T-helper 2 cell treated with Interferon-gamma antibody and Interleukin-4, amounts not matched to agents 5 μg/mL and 100 μg/mL, for 36 hours (primary cell): ENCODE measurements at places on chromosomes 12 and 14.

DNA sequence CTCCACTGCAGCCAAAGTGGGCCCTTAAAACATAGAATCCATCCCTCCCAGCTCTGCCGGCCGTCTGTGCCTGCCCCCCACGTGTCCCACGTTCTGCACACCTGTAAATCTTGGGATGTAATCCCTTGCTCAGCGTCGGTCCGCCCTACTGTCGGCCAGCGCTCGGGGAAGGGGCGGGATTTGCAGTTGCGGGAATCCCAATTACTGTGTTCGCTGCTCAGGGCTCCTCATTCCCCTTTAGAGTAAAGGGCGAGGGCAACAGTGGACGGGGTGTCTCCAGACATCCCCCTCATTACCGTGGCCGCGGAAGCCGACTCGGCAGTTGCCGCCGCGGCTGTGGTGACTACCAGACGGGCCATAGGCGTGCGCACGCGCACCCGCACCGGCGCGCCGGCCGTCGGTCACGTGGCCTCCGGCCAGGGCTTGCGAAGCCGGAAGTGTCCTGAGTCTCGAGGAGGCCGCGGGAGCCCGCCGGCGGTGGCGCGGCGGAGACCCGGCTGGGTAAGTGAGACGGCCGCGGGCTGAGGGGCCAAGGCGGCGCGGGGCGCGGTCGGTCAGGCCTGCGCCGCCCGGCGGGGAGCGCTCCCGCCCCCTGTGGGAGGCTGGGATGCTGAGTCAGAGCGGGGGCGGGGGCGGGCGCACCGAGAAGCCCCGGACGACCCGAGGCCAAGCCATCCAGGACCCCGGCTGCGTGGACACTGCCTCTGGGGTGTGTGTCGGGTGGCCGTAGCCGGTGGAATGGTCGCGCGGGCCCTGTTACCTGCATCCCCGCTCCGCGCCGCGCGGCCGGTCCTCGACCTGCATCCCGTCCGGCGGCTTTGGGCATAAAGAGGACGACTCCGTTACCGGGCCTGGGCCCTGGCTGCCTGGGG, at the start of gene TBK1:
Gene TBK1, plus strand, starts transcription at position 434 of the 872 bp plus-strand sequence. CDS start 3,751 bp downstream, outside the sequence.
- peak; percentile 84 for DNase-seq

DNA sequence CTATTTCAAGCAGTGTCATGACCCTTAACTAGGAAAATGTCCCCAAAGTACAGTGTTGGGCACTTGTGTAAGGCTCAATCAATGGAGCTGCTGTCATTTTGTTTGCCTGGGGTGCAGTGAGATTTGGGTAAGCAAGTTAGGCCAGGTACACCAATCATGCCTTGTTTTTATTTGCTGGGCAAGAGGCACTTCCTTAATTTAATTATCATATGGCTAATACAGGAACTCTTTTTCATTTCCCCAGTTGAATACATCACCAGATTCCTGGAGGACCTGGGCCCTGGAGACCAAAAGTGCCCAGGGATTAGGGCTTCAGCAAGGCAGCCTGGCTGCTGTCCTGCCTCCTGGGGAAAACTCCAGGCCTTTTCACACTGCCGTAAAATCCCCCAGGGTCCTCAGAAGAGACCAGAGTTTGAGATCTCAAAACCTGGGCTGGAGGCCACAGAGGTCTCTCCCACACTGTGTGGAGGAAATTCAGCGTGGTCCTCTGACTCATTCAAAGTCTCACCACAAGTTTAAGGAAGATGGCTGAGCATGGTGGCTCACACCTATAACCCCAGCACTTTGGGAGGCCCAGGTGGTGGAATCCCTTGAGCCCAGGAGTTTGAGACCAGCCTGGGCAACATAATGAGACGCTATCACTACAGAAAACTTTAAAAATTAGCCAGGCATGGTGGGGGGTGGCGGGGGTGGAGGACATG, 28.4 kb upstream of the FOXN3 start:
- DNase-seq: peak; percentile 58

GRCh38 chr14:25884657-25885056, 713.2 kb downstream of the NOVA1 start:
- DNase-seq: no peak

DNA sequence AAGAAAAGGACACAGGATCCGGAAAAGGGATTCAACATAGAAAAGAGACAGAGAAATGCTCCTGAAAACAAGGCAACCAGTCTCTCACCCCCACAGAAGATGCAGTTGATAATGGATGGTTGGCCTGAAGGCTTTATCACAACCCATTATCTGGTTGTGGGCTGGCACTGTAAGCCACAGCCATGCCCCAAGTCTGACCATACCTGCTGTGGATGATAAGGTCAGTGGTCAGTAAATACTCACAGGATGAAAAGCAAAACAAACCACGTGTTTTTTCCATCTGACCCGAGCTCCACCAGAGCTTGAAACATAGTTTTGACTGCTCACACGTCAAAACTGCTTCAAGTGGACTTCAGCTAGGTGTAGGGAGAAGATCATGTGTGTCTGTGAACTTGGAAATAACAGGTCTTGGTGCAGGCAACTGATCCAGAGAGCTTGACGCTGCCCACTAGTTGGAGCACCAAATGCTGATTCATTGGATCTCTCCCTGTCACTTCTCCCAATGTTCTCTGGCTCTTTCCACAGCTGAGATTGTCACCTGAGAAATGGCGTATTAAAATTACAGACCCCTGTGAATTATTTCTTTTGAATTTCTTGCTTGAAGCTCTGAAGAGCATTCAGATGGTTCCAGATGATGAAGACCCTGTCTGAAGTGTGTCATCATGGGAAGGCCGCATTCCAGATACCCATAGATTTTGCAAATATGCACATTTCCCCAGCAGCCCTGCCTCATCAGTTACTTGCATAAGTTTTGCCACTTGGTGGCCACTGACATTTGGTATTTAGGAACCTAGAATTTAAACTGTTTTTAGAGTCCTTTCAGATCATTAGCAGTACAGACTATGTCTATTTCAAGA, 8.5 kb downstream of the TMEM233 start:
- no peak for DNase-seq

DNA sequence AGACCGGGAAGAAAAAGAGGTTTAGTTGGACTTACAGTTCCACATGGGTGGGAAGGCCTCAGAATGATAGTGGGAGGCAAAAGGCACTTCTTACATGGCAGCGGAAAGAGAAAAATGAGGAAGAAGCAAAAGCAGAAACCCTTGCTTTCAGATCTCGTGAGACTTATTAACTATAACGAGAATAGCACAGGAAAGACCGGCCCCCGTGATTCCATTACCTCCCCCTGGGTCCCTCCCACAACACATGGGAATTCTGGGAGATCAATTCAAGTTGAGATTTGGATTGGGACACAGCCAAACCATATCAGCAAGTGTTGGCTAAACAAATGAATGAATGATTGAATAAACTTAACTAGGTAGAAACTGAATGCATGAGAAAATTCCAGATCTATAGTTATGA, 85.3 kb upstream of the PARP11 start:
- no peak for DNase-seq

DNA sequence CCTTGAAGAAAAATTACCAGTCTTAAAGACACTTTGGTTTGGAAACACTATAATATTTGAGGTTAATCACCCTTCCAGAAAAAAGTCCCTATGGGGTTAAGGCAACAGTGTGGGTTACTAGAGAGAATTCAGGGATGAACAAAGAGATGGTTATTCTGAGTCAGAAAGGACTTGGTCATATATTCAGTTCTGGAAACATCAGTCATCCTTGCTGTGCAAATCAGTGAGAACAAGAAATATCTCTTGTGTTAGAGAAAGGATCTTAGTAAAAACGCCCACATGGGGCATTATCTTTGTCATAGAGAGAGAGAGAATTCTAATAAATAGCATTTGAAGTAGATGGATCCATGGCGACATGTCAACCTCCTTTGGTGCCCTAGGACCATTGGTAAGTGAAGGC, 59.4 kb upstream of the E2F7 start:
- DNase-seq: no peak

DNA sequence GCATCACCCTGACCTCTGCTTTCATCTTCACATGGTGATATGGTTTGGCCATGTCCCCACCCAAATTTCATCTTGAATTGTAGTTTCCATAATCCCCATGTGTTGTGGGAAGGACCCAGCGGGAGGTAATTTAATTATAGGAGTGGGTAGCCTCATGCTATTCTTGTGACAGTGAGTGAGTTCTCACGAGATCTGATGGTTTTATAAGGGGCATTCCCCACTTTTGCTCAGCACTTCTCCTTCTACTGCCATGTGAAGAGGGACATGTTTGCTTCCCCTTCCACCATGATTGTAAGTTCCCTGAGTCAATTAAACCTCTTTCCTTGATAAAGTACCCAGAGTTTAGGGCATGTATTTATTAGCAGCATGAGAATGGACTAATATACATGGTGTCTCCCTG, 38.2 kb downstream of the TMBIM6 start:
- DNase-seq: no peak

- DNase-seq: no peak
Measured at GRCh38 chr12:25469368-25469767, 83.7 kb downstream of the LMNTD1 start.

GRCh38 chr12:31702047-31702446, 26.8 kb downstream of the AMN1 start:
- DNase-seq: no peak

DNA sequence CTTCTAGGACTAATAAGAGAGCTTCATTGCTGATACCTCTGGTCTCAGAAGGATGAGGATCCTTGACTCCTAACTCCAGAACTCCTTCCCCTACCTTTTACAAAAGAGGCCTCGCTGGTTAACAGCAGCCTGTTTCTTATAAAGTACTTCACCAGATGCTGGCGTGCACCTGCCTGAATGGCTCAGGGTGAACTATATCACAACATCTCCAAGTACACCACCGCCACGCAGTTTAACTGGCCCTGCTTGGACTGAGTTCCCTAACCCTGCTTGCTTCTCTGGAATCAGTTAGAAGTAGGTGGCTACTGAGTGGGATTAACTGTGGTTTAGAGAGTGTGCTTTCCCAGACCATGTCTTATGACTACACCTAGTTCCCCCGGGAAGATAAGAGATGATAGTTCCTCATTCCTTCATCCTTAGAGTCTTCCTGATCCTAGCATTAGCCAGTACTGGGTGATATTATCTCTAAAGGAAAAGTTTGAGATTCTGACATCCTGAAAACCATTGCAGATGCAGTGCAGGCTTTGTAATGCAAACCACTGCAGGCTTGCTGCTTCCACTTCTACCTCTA, 3.0 kb downstream of the FOXJ2 start:
- DNase-seq: no peak

GRCh38 chr12:39451977-39452376, 9.1 kb upstream of the KIF21A start:
- no peak for DNase-seq

DNA sequence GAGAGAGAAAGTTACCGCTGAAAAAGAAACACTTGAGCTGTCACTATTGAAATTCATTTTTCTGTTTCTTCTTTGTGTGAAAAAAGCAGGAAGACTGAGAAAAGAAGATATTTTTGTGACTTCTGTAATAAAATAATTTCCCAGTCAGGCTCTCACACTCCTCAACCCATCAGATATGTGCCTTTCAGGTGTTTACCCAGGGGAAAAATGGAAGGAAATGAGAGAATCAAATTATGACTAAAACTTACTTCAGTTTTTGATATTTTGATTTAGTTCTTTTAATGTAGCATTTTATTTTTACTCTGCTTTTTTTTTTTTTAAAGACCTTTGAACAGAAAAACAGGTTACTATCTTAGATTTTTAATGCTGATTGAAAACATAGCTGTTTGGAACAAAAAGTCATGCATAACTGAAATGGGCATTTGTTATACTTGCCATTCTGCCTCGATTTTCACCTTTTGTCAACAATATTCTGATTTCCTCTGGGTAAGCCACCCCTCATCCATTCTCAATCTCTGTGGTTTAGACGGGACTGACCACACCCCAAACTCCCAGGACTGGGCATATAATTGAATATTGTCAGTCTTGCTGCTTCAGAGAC, 133.2 kb upstream of the KRR1 start:
- DNase-seq: no peak

GRCh38 chr14:32197919-32198318, 3.9 kb upstream of the RNU6-7 start:
- no peak for DNase-seq

DNA sequence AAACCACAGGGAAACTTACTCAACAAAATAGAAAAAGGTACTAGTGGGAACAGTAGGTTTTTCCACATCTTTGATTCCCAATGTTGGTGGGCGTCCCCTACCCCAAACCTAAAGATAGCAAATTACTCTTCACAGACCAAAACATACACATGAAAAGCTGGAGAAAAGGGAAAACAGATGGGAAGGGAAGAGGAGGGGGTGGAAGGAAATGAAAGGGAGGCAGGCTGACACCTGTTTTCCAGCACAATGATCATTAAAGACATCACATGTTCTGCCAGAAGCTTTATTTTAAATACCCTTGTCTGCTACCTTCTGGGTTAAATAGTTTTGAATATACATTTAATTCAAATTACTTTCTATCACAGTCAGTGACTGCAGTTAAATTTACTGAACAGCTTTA, 1617.9 kb upstream of the SEL1L start:
- DNase-seq: no peak

- DNase-seq: no peak
Measured at GRCh38 chr14:41302776-41303175, 303.9 kb upstream of the LRFN5 start.

DNA sequence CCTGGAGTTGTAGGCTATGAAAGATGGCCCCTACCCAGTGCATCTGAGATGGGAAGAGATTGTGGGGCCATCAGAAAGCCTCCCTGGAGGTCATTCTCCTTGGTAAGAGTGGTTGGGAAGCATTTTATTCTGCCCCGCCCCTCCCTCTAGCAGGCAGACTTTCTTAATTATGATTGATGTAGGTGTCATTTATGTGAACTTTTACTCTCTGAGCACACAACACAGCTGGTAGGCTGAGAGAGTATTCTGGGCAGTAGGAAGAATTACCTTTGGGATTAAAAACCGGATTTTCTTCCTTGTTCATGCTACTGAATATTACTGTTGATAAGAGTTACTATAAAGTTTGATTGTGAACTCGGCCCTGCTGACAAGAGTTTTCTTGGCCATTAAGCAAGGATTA, 266.8 kb downstream of the TTC6 start:
- no peak for DNase-seq

- no peak for DNase-seq
Measured at GRCh38 chr12:47955059-47955458, 8.3 kb upstream of the TMEM106C start.

DNA sequence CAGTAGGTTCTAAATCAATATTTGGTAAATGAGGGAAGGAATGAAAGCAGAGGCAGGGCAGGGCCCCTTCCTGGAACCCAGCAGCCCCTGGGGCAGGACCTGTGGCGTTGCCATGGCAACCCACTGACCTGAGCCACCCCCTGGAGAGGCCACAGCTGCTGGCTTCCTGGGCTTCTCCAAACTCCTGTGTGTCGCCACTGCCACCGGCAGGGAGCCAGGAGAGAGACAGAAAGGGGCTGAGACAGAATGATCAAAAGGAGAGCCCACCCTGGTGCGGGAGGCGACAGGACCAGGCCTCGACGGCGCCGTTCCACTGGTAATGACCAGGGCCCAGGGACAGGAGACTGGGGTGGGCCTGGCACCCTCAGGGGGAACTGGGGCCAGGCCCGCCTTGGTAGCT, 18.2 kb downstream of the RFX4 start:
- no peak for DNase-seq
